ENCODE measurements at places on chromosomes 3 and 15. TPM values are rescaled to one million over a fixed set of nuclear protein-coding genes. Genes with fewer than 3 reads are reported as not detected.

GRCh38 chr3:153311541-153311940, 149.5 kb downstream of the RAP2B start:
- no peak overlapping the region for H3K27ac ChIP-seq
- DNase-seq, result no peak
- H3K36me3 ChIP-seq, result no peaks in the 10 kb centered on the region
- no peak overlapping the region for H3K4me3 ChIP-seq

Gene GOLGA8G
- not detected for total RNA-seq

- H3K27ac ChIP-seq, result no peak overlapping the region
- no peak overlapping the region for H3K4me3 ChIP-seq
- H3K27me3 ChIP-seq, result no peaks in the 10 kb centered on the region
- H3K4me1 ChIP-seq, result no peaks in the 10 kb centered on the region
Measured at GRCh38 chr3:129758306-129758705, 135.2 kb downstream of the TMCC1 start.

Gene ARF4
- total RNA-seq, result 112 TPM

DNA sequence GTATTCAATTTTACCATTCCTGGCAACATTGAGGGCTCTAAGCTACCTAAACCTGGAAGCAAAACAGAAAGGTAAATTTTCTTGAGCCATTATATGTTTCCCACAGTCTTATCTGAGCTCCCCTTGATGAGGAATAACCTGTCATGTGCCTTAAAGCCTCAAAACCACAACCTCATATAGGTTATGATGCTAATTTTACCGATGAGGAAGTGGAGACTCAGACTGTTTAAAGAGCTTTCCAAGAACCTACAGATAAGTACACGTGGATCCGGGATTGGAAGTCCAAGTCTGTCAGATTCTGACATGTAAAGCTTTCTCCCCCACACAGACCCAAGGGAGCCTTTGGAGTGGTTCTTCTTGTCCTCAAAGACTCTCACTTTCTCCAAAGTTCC, 140.5 kb downstream of the SEMA6D start:
- no peak for DNase-seq
- H3K27me3 ChIP-seq, result no peaks in the 10 kb centered on the region
- no peaks in the 10 kb centered on the region for H3K36me3 ChIP-seq
- H3K4me1 ChIP-seq, result no peaks in the 10 kb centered on the region

- no peak for DNase-seq
- peaks cover 40% of the 10 kb centered on the region for H3K27me3 ChIP-seq
- H3K4me1 ChIP-seq, result no peaks in the 10 kb centered on the region
- H3K27ac ChIP-seq, result no peak overlapping the region
- no peak overlapping the region for H3K4me3 ChIP-seq
- H3K36me3 ChIP-seq, result no peaks in the 10 kb centered on the region
Measured at GRCh38 chr15:33612721-33613304, 302.0 kb downstream of the RYR3 start.

GRCh38 chr3:99418709-99419108, 219.7 kb upstream of the COL8A1 start:
- peaks cover 34% of the 10 kb centered on the region for H3K27me3 ChIP-seq
- no peaks in the 10 kb centered on the region for H3K4me1 ChIP-seq
- H3K27ac ChIP-seq, result no peak overlapping the region
- no peak overlapping the region for H3K4me3 ChIP-seq

GRCh38 chr15:77030928-77031375, 36.0 kb downstream of the PSTPIP1 start:
- no peaks in the 10 kb centered on the region for H3K27me3 ChIP-seq
- no peak for DNase-seq
- no peaks in the 10 kb centered on the region for H3K4me1 ChIP-seq
- no peak overlapping the region for H3K4me3 ChIP-seq
- no peaks in the 10 kb centered on the region for H3K36me3 ChIP-seq

DNA sequence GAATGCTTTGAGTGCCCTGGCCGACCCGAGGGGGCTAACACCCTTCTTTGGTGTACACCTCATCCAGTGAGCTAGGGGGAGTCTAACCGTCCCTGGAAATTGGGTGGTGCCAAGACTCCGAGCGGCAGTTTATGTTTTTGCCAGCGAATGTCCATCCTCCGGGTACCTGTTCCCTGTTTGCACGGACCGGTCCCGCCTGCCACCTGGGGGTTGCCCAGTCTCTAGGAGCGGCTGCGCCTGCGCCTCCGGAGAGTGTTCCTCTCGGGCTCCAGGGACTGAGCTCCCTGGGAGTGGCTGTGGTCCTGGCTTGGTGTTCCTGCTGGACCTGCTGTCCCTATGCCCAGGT, 913 bp upstream of the WNT7A start:
- no peaks in the 10 kb centered on the region for H3K36me3 ChIP-seq
- no peak overlapping the region for H3K27ac ChIP-seq
- H3K27me3 ChIP-seq, result peaks cover 33% of the 10 kb centered on the region
- peaks cover 5% of the 10 kb centered on the region for H3K4me1 ChIP-seq
- DNase-seq, result no peak

GRCh38 chr3:171543759-171544300, 83.6 kb upstream of the TNIK start:
- H3K36me3 ChIP-seq, result no peaks in the 10 kb centered on the region
- H3K27me3 ChIP-seq, result no peaks in the 10 kb centered on the region
- no peak overlapping the region for H3K4me3 ChIP-seq
- H3K4me1 ChIP-seq, result no peaks in the 10 kb centered on the region
- no peak overlapping the region for H3K27ac ChIP-seq

DNA sequence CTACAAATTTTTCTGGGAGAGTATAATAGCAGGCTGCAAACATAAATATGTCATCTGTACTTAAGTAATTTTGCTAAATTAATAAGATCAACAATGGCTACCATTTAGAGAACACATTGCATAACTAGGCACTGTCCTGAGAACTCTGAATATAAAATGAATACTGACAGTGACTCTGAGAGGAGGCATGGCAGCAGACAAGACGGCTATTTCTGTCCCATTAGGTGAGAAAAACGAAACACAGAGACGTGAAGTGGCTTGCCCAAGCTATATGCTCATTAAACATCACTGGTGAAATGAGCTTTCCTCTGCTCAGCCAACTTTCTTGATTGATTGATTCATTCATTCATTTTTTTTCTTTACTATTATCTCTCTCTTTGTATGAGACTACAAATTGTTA, 384.3 kb downstream of the PTPRG start:
- H3K36me3 ChIP-seq, result no peaks in the 10 kb centered on the region
- DNase-seq, result no peak
- H3K27me3 ChIP-seq, result no peaks in the 10 kb centered on the region
- H3K4me3 ChIP-seq, result no peak overlapping the region
- H3K4me1 ChIP-seq, result no peaks in the 10 kb centered on the region

Gene SNX22
- 6.3 TPM for total RNA-seq

Data from HCT116 (cell line).